Foreskin fibroblast (primary cell): ENCODE measurements at places on chromosomes 2 and 18.
A peak's percentile ranks its signal among the peaks of the same experiment; 100 is the strongest.

DNA sequence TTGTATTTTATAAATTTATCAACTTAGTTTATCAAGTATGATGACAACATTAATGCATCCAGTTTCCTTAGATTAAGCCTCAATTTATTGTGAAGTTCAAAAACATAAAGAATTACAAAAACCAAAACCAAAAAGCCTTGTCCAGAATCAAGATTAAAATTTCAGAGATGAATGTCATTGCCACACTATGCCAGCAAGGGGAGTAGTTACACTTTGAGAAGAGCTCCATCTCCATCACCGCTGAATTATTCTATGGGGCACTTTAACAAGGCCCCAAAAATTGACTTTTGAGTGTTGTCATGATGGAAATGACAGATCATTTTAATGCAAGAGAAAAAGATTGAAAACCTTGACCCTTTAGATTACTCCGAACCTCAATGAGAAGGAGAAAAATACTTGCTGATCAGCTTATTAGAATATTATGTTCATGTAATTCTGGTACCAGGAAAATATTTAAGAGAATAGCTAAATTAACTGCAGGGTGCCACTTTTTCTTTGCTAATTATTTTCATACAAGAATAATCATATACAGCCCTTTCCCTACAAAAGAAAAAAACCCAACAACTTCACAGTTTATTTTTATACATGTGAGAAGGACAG is 152.5 kb upstream of the AQP4 start:
- DNase-seq, result no peak

DNA sequence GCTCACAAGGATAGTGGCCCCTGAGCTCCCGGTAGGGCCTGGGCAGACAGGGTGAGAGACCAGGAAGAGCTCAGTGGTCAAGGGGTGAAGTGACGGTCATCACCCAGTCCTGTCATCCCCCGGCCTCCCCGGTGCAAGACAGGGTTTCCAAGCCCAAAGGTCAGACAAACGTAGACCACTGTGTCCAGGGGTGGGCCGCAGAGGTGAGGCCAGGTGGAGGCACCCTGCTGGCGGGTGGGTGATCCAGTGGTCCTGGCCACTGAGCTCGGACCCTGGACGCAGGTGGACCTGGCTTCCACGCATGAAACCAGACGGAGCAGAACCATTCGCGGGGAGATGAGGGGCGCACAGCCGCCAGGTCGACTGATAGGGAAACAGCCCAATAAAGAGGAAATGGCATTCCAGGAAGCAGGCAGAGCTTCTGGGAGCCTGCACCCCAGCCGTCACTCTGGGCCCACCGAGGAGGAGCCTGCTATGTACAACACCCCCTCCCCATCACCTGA is 14.4 kb upstream of the SNED1 start:
- peak; percentile 33 for DNase-seq

DNA sequence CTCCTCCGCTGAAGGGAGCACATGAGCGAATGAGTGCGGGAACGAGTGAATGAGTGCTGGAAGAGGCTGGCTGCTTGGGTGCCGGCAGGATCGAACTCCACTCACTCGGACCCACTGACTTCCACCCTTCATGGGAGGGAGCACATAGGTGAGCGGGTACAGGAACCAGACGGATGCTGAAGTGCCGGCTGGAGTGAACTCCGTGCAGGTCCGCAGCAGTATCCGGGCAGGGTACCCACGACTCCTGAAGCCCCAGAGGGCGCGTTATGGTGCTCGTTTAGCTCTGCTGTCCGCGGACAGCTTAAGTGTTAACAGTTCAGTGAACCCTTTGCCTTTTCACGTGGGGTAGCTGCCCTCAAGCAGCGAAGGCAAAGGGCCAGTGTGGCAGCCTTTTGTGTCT is 23.2 kb downstream of the RPRM start:
- no peak for DNase-seq

GRCh38 chr2:172550419-172550818 is 5.5 kb upstream of the PDK1 start:
- DNase-seq, result no peak

GRCh38 chr2:28681606-28682005 is 70.0 kb upstream of the PPP1CB start:
- DNase-seq, result no peak

DNA sequence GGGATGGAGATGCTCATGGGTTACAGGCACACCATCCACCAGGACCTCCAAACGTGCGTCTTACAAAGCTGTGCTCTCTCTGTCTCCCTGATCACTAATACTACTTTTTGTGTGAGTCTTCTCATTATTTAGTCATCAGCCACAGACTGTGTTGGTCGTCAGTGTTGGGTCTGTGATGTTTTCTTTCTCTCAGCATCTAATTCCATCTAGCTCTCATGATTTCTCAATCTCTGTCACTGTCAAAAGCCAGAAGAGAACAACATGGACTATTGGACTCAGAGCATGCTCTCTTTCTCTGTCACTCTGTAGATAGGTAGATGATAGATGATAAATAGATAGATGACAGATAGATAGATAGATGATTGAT is 6.0 kb upstream of the ARL4C start:
- DNase-seq, result peak; percentile 52

DNA sequence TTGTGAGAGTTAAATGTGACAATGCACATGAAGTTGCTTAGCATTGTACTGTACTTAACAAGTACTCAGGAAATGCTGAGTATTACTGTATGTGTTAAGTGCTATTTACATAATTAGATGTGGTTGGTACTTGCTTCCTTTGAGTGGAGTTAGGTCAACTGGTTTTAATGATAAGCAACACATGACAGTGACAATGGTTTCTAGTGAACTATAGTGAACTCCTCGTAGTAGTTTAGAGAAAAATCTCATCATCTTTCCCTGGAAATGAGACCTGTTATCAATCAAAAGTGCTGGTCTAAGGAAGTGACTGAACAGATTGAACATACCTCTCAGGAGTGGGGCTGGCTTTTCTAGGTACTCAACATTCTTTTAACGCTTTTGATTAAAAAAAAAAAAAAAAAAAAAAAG is 29.2 kb upstream of the ZDBF2 start:
- DNase-seq, result no peak

DNA sequence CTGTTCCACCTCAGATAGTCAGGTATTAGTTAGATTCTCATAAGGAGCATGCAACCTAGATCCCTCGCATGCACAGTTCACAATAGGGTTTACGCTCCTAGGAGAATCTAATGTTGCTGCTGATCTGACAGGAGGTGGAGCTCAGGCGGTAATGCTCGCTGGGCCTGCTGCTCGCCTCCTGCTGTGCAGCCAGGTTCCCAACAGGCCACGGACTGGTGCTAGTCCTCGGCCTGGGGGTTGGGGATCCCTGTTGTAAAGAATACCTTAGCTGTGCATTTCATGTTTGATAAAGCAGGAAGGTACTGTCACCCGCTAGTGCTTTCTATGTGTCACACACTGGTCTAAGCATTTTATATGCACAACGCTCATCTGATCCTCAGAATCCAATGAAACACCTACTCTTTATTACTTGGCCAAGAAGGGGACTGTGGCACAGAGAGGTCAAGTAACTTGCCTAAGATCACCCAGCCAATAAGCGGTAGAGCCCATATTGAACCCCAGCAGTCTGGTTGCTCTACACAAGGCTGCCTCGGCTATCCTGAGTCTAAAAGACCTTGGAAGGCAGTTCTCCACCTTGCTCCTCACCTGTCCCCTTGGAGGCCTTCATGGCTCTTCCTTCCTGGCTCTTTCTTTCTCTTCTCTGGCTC is 35.8 kb downstream of the SLC4A3 start:
- no peak for DNase-seq

GRCh38 chr2:48531141-48531648 is 1.2 kb downstream of the STON1 start:
- peak; percentile 46 for DNase-seq

DNA sequence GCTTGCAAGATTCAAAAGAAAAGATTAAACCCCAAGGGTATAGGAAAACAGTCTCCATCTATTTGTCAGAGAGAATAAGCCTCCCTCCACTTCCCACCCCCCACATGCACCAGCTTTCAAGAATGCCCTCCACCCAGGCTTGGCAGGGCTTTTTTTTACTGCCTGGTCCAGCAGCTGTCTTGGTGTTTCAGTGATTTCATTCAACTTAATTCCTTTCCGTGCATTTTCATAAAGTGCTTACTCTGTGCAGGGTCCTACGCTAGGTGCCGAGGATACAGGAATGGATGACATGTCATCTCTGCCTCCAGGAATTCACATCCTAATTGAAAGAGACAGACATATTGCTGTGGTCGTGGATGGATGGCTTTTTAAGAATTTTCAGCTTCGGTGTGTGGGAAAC is 117.9 kb downstream of the LRATD1 start:
- DNase-seq, result no peak

DNA sequence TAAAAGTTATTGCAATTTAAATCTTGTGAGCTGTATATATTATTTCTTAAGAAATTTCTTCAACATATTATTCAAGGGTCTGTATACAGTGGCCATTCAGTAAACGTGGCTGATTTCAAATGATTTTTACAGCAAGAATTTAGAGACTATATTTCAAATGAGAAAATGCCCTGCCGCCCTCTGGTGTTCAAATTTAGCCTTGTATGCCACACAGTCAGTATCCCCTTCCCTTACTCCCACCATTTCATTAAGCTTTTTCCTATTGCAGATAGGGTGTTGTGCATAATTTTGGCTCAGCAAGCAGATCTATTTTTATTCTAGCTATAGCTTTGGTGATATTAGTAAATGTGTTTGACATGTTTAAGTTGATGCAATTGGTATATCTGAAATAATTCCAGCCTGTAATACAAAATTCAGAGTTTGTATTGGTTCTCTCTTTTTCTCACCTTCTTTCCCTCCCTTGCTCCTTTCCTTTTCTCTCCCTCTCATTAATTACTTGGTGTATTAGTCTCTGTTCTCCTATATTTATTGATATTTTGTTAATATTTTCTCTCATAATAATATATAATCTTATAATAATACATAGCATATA is 22.8 kb upstream of the SCN7A start:
- no peak for DNase-seq

DNA sequence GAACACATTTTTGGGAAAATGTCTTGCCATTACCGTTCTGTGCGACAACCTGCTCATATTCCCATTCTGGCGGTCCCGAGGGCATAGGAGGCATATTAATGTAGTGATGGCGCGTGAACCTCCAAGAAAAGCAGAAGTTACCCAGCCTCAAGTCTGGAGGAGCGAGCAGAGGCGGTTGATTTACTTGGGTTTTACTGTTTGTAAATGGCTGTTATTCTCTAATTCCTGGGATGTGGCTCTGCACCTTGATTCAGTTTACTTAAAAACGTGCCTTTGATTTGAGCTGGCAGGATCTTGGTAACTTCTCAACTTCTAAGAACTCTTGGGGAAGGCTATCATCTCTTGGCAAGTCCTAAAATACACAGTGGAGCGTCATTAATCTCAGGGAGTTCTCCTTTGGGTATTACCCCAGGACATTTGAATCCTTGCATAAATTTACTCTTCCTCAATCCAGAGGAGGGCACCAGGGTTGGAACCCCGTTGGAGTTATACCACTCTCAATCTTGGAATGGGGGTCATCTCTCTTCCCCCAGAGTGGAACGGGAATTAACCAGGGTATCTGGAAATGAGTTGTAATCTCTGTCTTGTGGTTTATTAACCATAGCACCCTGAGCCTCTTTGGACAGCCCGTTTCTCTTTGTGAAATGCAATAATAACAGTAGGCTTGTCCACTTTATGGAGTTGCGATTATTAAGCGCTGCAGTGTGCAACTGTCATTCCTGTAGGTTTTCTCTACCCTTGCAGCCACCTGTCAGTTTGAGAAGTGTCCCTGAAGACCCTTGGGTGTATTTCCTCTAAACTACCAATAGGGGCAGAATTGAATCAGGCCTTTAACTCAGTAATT is 2.1 kb downstream of the HK2 start:
- peak; percentile 57 for DNase-seq

GRCh38 chr2:72198532-72199241 is 51.0 kb upstream of the CYP26B1 start:
- peak; percentile 72 for DNase-seq

DNA sequence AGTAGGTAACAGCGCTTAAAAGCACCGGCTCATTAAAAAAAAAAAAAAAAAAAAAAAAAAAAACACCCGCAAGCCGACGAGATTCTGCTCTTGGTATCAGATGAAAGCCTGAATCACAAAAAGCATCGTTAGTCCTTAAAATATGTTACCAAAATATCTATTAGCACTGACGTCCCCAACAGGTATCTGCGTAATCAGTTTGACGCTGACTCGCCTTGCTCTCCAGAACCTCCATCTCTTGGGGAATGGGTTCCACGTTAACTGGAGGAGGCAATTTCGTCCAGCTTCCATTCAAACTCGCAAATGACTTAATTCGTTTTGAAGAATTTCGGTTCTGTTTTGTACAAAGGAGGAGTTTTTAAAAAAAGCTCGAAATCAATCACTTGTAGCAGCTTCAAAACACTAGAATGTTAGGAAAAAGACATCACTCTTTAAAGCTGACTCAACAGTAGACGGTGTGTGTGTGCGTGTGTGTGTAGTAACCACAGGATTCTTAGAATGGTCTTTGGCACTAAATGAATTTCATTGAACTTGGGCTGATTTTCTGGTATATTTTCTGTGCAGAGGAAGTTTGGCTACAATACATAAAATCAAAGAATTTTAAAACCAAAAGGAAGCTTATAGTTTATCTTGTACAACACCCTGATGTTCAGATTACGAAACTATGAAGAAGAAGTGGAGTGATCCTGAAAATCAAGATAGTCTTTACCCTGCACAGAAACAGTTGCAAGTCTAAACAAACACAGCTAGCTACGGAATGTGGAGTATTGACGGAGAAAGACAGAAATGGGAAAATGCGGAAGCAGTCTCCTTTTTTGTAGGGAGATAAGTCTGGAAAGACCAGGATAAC is 1.1 kb upstream of the PGAP1 start:
- DNase-seq, result peak; percentile 84

DNA sequence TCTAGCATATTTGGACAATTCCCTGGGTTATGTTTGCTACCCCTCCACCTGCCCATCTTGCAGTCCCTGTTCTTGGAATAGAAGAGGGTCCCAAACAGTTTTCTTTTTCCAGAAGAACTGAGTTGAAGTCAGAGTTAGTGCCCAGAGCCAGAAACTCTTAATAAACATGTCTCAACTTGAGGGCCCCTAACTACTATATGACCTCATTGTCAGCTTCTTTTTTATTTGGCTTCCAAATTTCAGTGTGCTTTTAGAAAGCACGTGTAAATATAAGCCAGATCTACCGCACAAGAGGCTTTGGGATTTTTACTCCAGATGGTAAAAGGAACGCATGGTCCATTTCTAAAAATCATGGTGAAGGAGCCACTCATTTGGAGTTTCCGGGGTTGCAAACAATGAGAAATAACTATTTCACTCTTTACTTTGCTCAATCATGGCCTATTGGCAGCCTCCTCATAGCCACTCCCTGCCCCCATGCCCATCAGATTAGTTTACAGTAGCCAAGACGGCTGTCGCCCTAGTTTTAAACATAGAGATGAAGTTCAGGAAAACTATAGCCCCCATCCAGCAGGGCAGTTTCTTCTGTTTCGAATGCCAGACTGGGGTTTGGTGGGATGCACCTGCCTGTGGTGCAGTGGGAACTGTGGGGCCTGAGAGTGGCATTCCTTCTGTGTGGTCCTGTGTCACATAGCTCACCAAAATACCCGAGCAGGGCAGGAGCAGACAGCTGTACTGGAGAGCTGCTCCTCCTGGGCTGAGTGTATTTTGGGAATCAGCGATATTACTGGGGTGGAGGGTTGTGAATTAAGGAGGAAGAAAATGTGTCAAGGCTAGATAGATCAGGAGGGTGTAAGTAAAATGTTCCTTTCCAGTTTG is 1.7 kb downstream of the MAPRE3 start:
- no peak for DNase-seq

GRCh38 chr2:18154812-18155211 is 276.3 kb downstream of the KCNS3 start:
- no peak for DNase-seq

- peak; percentile 65 for DNase-seq
Measured at GRCh38 chr18:27839141-27839540, 337.8 kb downstream of the CDH2 start.
